T-helper 2 cell treated with Interferon-gamma antibody and Interleukin-4, amounts not matched to agents 100 ng/mL and 5 ng/mL, for 36 hours (primary cell): ENCODE measurements at places on chromosomes 4 and X. TPM values are rescaled to one million over a fixed set of nuclear protein-coding genes. Genes with fewer than 3 reads are reported as not detected.

SORCS2 gene
- total RNA-seq, result 0.05 TPM in 1 of 2 replicates, not detected in the other

RASL11B gene
- total RNA-seq, result 0.16 and 0.27 TPM in 2 replicates

TIMM8A gene
- total RNA-seq, result 15.9 and 17.2 TPM in 2 replicates

COL4A5 gene
- total RNA-seq, result not detected in 2 replicates

ZNF185 gene
- total RNA-seq, result 0.59 and 0.82 TPM in 2 replicates

CXCL1 gene
- not detected in 2 replicates for total RNA-seq
